Sciatic nerve (tissue), 2 donors: ENCODE measurements at places on chromosomes 1 and 21.

- no peak for DNase-seq
Measured at GRCh38 chr1:152654110-152654509, 9.1 kb upstream of the LCE2D start.

DNA sequence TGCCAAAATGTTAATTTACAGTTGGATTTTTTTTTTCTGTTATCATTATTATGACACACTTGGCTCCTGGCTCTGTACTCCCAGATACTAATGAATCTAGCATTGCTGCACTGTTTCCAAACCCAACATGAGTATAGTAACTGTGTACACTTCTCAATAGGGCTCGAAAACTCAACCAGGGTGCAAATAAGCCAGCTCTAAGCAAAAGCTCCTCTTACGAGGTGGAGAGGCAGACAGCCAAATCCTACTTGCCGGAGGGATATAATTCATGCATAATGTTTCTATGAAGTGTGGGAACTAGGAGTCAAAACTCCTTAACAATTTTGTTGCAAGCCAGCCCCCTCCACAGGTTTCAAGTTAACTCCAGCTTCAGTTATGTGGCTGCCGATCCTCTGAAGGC is 510.4 kb upstream of the ZP4 start:
- DNase-seq: no peak

GRCh38 chr21:25558123-25558522 is 49.2 kb downstream of the MRPL39 start:
- no peak for DNase-seq

DNA sequence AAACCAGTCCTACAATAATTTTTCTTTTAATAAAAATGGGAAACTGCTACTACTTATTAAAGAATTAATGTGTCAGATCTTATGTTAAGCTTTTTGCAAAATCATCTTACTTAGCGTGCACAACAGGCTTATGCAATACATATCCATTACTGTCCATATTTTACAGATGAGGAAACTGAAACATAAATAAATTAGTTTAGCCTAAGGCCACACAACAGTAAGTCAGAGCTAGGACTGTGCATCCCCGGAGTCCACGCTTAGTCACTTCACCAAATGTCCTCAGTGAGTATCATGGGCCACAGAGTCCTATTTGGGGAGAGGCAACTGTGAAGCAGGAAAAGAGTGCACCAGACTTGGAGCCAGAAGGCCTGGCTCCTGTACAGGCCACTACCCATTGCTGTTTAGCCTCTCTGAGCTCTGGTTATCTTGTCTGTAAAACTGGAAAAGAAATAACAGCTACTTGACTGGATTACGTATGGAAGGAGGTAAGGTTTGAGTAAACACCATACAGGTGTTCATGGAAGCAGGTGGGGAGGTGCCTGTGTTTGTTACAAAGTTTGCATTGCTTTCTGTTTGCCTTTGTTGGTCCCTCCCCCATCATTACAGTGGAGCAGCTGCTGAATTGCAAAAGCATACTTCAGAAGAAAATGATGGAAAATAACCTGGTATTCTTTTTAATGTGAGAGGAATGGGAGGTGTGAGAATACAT is 192.8 kb downstream of the FCRL5 start:
- DNase-seq: no peak

- no peak for DNase-seq
Measured at GRCh38 chr1:1250786-1251284, 4.3 kb upstream of the C1QTNF12 start.

DNA sequence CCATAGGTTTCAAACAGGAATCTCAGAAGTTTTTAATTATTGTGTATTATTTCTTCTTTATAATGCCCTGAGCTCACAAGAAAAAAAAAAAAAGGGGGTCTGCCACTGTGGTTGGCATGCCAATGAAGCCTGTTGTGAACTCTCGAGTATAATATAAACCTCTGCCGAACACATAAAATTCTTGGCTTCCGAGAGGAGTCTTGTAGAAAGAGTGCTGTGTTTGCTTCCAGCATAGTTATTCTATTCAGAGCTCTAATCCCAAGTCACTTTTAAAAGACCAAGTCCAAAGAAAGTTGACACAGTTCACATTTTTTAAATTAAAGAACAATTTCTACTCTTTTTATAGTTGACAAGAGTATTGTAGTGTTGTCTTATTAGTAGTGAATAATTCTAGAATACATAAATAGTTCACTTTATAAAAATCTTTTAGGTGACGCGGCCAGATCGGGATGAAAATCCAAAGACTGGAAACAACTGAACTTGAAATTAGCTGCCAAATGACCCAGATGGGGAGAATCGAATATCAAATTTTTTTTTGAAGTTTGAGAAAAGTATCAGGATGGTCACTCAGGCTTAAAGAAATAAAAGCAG is 293.2 kb downstream of the DUSP10 start:
- DNase-seq: no peak

GRCh38 chr21:42655796-42656770 is 2.7 kb downstream of the PDE9A start:
- DNase-seq: no peak

GRCh38 chr1:102085896-102086295 is 89.2 kb upstream of the OLFM3 start:
- DNase-seq: no peak

- DNase-seq: no peak
Measured at GRCh38 chr1:167409183-167409582, 109.1 kb downstream of the CD247 start.

- DNase-seq: no peak
Measured at GRCh38 chr1:211813590-211813989, 17.0 kb downstream of the LPGAT1 start.

DNA sequence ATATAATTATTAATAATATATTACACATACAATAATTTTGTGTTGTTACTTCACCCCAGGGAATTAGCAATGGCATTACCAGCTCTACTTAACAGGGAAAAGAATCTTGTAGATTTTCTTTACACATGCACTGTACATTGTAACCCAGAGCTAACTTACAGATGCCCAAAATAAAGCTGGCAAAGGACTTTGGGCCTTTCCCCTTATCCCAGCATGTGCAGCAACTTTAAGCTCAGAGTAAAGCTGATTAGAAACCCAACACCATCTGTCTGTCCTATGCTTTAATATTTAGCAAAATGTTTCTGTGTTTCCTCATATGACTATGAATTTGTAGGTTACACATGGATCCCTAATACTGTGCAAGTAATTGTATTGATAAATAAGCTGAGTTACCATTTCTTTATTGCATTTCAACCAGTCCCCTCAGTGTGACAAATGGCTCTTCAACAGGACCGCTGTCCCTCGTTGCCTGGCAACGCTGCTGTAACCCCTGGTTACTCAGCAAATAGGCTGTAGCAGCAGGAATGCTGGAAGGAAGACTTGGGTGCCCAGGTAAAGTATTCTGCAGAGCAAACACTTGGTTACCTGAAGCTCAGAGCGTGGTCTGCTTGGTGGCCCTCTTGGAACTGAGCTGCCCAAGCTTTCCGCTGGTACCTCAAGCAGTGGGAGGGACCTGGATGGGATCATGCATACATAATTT is at the start of gene USH2A:
USH2A (minus strand) TSS at position 628 of the 700 bp plus-strand sequence. CDS start 1,112 bp downstream, outside the sequence.
- DNase-seq: no peak
